ENCODE measurements at places on chromosomes 4 and X. TPM values are rescaled to one million over a fixed set of nuclear protein-coding genes. Genes with fewer than 3 reads are reported as not detected.
A peak's percentile ranks its signal among the peaks of the same experiment; 100 is the strongest.

Gene GPRASP2
- 0.16 TPM for total RNA-seq

Gene NDNF
- total RNA-seq: not detected

Gene PARM1
- total RNA-seq: 6.7 TPM

Gene NEIL3
- 0.35 TPM for total RNA-seq

Gene XKRX
- total RNA-seq: 2.2 TPM

Gene ZNF185
- total RNA-seq: 0.81 TPM

Gene SCD5
- not detected for total RNA-seq

Gene KCND1
- total RNA-seq: 0.66 TPM

Gene MSMO1
- total RNA-seq: 87.9 TPM

Gene OPN1MW
- not detected for total RNA-seq

Gene RPS6KA6
- total RNA-seq: 0.51 TPM

Gene NLRP2B
- not detected for total RNA-seq

- DNase-seq: no peak
Measured at GRCh38 chrX:30590368-30590767, 12.8 kb upstream of the TASL start.

DNA sequence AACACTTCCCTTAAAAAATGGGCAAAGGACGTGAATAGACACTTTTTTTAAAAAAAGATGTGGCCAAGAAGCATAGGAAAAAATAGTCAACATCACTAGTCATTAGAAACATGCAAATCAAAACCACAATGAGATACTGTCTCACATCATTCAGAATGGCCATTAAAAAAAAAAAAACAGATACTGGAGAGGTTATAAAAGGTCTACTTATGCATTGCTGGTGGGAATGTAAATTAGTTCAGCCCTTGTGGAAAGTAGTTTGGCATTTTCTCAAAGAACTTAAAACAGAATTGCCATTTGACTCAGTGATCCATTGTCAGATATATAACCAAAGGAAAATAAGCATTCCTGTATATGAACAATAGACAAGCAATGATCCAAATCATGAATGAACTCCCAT, 352.8 kb upstream of the EPHA5 start:
- DNase-seq: no peak

GRCh38 chrX:9327747-9328145, 137.1 kb upstream of the TBL1X start:
- DNase-seq: no peak

- no peak for DNase-seq
Measured at GRCh38 chr4:24774452-24774851, 20.9 kb upstream of the SOD3 start.

DNA sequence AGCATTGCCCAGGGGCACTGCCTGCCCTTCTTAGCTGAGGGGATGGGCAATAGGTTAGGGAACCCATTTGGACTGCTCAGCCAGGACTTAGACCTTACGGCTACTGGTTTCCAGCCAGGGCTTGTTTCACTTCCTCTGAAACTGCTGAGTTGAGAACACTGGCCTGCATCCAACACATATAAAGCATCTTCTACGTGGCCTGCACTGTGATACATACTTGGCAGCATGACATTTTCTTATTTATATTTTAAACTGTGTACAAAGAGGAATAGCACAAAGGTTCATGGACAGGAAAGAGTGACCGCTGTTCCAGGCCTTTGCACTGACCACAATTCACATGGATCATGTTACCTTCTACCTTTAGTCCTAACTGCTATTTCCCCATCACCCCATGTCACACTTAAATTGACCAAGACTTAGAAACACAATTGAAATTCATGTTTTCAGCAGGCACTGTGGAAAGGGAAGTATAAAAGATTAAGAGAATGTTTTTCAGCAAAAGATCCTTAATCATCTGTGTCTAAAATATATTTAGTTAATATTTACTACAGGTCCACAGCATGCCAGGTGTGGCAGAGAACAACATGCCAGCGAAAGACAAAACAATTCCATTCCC, 43.7 kb downstream of the NLGN4X start:
- DNase-seq: no peak

GRCh38 chrX:102964940-102965339, 27.9 kb downstream of the RAB40AL start:
- no peak for DNase-seq

DNA sequence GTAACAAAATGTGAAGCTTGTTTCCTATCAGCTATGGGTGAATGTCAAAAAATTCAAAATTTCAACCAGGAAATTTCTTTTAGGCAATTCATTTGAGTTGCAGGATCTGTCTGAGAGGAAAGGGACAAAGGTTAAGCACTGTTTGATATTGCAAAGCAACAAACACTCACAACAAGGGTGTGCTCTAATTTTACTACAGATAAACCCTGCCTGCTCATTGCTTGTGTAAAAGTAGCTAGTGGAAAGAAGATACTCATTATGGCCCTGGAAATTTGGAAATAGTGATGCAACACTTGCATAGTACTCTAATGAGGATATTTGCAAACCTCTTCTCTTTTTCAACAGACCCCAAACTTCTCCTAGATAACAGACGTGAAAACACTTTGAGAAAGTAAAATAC, 27.1 kb downstream of the FAM47E start:
- DNase-seq: no peak

GRCh38 chrX:115539841-115540240, 21.1 kb upstream of the PLS3 start:
- no peak for DNase-seq

- DNase-seq: no peak
Measured at GRCh38 chr4:86393749-86394148, 33.9 kb upstream of the MAPK10 start.

- no peak for DNase-seq
Measured at GRCh38 chr4:87511500-87511899, 17.7 kb downstream of the SPARCL1 start.

- DNase-seq: no peak
Measured at GRCh38 chr4:128291096-128291495, 3.5 kb upstream of the PGRMC2 start.

- DNase-seq: no peak
Measured at GRCh38 chr4:134160211-134160610, 41.4 kb downstream of the PABPC4L start.

DNA sequence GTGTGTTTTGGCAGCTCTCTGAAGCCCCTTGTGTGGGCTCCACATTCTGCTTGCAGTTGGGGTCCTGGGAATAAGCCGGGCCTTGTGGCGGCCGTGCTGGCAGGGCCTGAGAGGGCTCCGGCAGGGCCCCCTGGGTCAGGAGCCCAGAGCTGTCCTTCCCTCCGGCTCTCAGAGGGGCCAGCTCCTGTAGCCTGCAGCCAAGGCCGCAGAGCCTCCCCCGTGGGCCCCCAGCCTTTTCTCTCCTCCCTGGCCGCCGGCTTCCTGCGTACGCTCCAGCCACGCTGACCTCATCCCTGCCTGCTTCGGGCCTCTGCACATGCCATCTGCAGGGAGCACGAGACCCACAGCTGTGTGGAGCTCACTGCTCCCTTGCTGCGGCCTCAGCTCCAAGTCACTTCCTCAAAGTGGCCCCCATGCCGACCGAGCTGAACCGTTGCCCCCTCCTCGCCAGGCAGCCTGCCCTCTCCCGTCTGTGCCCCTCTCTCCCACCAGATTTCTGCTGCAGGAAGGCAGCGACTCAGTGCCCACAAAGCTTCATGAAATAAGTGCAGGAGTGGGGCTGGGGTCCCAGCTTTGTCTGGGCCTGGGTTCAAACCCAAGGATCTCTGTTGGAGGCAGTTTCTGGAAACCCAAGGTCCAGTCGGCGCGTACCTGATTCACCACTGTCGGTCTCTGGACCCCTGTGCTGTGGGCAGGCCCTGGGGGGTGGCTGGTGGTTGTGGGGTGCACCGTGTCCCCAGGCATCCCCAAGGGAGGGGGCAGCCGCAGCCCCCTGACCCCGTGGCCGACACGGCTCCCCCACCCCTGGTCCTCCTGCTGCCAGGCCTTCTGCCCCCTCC, 57.1 kb upstream of the NKX1-1 start:
- no peak for DNase-seq

DNA sequence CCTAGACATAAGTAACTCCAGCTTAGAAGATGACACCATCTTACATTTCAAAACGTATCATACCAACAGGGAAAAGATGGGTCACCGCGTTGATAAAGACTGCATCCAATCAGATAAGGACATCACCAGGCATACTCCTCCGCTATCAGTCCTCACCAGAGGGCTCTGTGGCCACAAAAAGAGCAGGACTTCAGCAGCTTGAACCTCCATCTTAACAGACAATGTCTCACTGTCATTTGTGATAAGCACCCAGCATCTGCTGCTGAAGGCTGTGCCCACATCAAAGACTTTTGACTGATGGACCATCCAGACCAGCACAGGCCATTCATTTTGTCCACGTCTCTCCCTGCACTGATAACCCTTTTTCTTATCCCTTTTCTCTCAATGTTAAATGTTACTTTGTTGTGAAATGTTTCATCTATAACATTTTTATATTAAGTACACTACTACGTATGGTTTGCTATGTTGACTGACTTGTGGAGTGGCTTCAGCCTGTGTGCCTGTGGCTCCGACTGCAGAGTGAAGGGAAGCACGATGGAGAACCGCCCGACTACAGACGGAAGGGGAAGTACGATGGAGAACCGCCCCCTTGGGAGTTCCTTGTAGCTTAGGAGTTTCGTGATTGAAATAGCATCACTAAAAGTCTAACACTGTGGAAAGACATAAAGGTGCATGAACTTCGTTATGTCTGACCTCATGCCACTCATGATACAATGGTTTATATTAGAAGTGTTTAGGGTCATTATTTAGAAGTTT, 595.4 kb upstream of the AGA start:
- no peak for DNase-seq

- DNase-seq: no peak
Measured at GRCh38 chr4:2135083-2135482, 76.0 kb downstream of the NAT8L start.

GRCh38 chr4:183468210-183469095, 24.0 kb downstream of the CDKN2AIP start:
- DNase-seq: no peak

GRCh38 chr4:105387466-105387865, 86.4 kb downstream of the PPA2 start:
- DNase-seq: no peak

DNA sequence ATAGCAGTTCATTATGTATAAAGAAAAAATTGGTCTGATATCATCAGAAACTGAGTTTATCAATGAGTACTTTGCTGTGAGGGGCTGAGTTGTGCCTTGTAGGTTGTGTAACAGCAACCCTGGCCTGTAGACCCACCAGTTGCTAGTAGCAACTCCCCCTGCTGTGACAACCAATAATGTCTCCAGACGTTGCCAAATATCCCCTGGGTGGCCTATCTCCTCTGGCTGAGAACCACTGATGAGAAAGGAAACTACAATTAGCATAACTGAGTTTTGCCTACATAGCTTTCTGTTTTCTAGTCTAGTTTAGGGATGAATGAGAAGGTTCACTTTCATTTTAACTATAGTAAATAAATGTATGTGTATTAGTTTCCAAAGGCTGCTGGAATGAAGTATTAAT, 234.1 kb downstream of the CPE start:
- DNase-seq: no peak

GRCh38 chrX:119482041-119482440, 13.8 kb downstream of the SLC25A5 start:
- DNase-seq: no peak

- DNase-seq: no peak
Measured at GRCh38 chr4:110641218-110641617, 18.3 kb upstream of the PITX2 start.

- no peak for DNase-seq
Measured at GRCh38 chr4:125484912-125485311, 170.2 kb downstream of the FAT4 start.

GRCh38 chr4:79514621-79515329, 106.7 kb upstream of the GK2 start:
- no peak for DNase-seq

GRCh38 chrX:101904996-101905395, 26.8 kb downstream of the ZMAT1 start:
- no peak for DNase-seq

DNA sequence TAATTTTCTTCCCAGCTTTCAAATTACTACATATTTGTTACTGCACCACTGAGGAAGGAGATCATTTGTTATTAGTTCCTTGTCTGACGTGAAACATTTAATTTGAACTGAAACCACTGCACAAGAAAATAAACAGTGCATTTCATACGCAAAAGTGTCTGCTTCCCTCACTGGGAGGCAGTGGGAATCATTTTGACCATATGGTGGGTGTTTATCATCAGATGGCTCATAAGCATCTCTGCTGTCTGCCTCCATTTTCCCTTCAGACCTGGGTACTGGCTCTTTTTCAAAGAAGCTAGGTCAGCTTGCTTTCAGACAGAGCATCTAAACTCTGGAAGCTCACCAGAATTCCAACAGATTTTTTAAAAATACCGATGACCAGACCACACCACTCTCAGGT, 135.2 kb downstream of the PCDH19 start:
- no peak for DNase-seq

GRCh38 chrX:15694941-15695451, 30.4 kb upstream of the CLTRN start:
- no peak for DNase-seq

- DNase-seq: peak; percentile 39
Measured at GRCh38 chr4:112321776-112322684, 24.9 kb downstream of the ALPK1 start.

DNA sequence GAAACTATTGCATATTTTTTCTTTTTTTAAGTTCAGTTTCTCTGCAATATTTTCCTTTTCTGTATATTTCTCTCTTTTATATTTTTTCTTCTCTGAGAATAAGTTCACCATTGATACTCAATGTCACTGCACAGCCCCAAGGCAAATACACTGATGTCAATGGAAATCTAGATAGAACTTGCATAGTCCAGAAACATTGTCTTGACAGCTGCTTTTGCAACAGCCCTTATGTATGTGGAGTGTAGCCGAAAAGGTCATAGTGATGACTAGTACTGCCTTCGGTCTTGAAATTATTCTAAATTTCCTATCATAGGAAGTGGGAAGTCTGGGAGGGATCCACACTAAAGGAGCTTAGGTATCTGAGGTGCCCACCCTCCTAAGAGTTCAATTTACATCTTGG, 150.0 kb downstream of the SPOCK3 start:
- DNase-seq: no peak

- no peak for DNase-seq
Measured at GRCh38 chrX:1196436-1196835, 16.0 kb downstream of the CRLF2 start.

GRCh38 chrX:85963736-85964135, 83.6 kb downstream of the CHM start:
- no peak for DNase-seq

DNA sequence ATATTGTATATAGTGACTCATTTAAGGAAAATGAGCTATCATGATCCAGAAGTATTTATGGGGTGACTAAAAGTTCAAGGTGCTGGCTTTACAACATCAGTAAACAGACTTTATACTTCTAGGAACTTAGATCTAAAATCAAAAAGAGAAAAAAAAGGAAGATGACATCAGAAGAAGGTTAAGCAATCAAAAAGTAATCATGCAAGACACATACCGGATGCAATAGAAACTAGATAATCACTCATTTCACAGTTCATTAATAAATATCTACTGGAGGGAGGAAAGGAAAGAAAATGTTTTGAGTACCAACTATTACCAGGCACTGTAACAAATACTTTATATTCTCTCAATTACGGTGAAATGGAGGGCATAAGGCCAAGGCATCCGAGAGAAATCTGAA, 276.4 kb downstream of the SPRY1 start:
- no peak for DNase-seq

- no peak for DNase-seq
Measured at GRCh38 chrX:124354648-124355047, 8.3 kb downstream of the SH2D1A start.

All from activated B cell treated with CpG ODN at 0.5 μM for 24 hours (primary cell).